T-helper 17 cell (primary cell): ENCODE measurements at places on chromosomes 6 and 20.

DNA sequence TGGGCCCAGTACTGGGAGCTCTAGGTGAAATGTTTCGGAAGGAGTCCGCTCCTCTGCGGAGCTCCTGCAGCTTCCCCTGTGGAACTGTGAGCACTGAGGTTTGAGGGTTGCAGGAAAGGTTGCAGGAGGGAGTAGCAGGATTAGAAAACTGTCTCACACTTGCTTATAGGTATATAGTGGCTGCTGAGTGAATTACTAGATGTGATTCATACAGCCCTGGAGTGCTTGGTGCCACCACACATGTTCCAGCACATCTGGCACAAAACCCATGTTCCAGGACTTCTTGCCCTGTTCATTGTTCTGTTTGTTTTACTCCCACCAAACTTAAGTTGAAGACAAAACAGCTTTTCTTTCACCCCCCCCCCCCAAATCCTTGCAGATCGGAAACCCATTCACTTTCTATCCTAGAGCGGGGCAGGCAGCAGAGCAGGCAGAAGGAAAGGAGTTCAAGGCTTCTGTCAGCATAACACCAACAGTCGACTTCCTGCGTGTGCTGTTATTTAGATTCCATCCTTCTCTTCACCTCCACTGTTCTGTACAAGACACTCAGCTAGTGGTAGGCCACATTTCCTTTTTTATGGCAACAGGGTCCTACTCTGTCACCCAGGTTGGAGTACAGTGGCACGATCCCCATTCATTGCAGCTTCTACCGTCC is 669 bp upstream of the PEX6 start:
- peaks cover 2% of the 10 kb centered on the region for H3K36me3 ChIP-seq
- peaks cover 33% of the 10 kb centered on the region for H3K4me1 ChIP-seq
- peak overlapping the region; percentile 97 for H3K27ac ChIP-seq
- H3K4me3 ChIP-seq: peak overlapping the region; percentile 93
- DNase-seq: no peak

DNA sequence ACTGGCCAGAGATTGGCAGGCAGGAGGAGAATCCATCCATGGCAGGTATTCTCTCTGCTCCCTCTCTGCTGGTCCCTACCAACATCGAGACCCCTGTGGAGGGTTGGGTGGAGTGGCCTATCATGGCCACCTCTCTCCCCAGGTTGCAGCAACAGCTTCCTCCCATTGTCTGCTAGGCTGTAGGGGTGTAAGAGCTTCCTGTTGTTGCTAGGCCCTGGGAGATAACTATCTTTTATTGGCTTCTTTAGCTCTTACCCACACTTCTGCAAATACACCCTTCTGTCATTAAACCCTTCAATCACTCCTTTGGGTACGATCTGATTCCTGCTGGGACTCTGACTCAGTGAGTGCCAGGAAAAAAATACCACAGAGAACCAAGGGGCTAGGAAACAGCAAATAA is 66.6 kb upstream of the FAM184A start:
- H3K4me1 ChIP-seq: peaks cover 15% of the 10 kb centered on the region
- peak overlapping the region; percentile 45 for H3K27ac ChIP-seq
- no peak for DNase-seq

DNA sequence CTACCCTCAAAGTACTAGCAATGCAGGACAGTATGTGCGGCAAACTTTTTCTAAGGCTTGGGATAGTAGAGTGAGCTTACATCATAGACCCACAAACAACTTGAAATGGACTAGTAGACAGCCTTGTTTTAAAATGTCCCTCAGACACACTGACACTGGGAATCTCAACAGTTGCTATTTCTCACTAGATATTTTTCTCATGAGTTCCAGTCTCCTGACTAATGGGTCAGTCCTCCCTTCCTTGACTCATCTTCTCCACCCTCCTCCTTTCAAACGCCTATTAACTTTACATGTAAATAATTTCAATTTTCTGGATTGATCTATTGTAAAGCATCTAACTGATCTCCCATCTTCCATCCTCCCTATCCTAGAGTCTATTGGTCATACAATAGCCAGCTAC is 308.3 kb upstream of the PREP start:
- H3K4me1 ChIP-seq: no peaks in the 10 kb centered on the region
- H3K27me3 ChIP-seq: no peaks in the 10 kb centered on the region
- no peak overlapping the region for H3K4me3 ChIP-seq
- peaks cover 2% of the 10 kb centered on the region for H3K36me3 ChIP-seq
- H3K27ac ChIP-seq: no peak overlapping the region

GRCh38 chr20:45191926-45192325 is 14.9 kb upstream of the SEMG1 start:
- no peaks in the 10 kb centered on the region for H3K4me1 ChIP-seq
- H3K27me3 ChIP-seq: peaks cover 33% of the 10 kb centered on the region
- no peaks in the 10 kb centered on the region for H3K36me3 ChIP-seq
- H3K4me3 ChIP-seq: no peak overlapping the region
- H3K27ac ChIP-seq: no peak overlapping the region
- no peak for DNase-seq

DNA sequence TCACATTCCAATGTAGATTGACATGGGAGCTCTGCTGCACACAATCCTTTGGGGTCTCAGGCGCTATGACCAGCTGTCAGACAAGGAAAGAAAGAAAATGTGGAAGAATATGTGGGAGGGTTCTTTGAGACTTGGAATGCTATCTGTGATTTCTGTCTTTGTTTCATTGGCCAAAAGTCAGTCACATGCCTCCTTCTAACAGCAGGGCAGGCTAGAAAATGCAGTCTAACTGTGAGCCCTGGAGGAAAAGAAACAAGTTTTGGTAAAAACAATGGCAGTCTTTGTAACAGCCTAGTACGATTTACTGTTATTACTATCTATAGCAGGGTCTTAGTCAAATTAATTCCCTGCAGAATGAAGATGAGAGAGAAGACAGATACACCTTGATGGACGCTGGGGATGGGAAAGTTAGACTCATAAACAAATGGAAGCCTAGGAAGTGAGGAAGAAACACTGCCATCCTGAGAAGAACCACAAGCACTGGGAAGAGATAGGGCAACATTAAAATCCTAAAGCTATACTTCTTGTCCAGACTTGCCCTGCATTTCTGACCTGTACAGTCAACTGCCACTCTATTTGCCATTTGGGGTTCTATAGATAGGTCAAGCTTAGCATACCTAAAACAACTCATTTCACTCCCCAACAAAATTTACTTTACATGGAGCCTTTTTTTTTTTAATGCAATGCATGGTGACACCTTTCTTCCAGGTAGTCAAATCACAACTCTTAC is 833.0 kb downstream of the KIF16B start:
- no peaks in the 10 kb centered on the region for H3K27me3 ChIP-seq
- DNase-seq: no peak
- H3K4me3 ChIP-seq: no peak overlapping the region
- no peaks in the 10 kb centered on the region for H3K4me1 ChIP-seq
- H3K36me3 ChIP-seq: no peaks in the 10 kb centered on the region
- no peak overlapping the region for H3K27ac ChIP-seq

DNA sequence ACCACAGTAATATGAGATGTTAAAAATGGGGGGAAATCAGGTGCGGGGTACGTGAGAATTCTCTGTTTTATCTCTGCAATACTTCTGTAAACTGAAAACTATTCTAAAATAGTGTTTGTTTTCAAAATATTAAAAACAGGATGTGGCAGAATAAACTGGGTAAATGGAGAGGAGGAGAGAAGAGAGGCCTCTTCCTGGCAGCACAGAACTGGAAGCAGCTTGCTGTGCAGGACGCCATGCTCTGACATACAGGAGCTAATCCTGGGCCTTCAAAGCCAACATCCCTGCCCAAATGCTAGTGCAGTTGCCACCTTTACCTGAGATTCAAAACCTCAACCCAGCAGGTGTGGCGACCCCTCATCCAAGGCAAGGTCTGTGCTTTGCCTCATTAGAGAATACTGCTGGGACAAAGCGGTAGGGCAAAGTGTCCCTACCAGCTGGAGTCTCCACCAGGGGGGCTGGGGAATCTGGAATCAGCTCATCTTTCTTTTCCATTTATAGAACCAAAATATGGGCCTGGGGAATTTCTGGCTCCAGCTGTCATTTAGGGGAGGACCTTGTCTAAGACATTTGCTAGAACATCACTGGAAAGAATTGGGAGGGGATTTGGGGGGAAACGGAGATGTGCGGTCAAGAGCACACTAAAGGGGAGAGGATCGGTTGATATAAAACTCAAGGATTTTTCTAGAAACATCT is 67.3 kb downstream of the SCML4 start:
- peaks cover 32% of the 10 kb centered on the region for H3K4me1 ChIP-seq
- peak overlapping the region; percentile 63 for H3K27ac ChIP-seq
- no peaks in the 10 kb centered on the region for H3K27me3 ChIP-seq
- peak overlapping the region; percentile 63 for H3K4me3 ChIP-seq
- no peak for DNase-seq

- H3K4me3 ChIP-seq: no peak overlapping the region
- H3K4me1 ChIP-seq: no peaks in the 10 kb centered on the region
- H3K27ac ChIP-seq: no peak overlapping the region
Observed at GRCh38 chr6:93423542-93423941, 4.2 kb upstream of the EPHA7 start.

DNA sequence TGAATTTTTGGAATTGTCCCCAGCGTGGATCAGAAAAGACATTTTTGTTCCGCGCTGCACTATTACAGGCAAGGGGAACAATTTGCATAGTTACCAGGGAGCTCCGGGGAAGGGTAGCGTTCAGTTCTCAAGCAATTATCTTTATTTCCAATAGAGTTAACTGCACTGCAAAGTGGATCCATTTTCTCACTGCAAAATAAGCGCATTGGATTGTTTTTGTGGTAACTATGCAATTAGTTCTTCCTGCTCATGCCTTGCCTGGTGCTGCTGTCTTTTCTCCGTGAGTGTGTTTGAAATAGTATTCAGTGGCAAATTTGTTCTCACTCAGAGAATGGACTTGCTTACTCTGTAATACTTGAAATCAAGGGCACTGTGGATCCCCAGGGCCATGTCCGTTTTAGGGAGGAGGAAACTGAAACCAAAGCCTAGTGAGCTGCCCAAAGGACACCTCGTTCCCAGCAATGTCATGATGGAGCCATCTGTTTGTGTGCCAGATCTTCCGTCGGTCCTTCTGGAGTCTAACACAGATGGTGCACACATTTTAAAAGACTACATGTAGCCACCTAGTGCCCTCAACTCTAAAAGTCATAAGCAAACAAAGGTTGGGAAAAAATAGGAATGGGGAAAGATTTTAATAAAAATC is 7.4 kb upstream of the PCK1 start:
- H3K4me1 ChIP-seq: no peaks in the 10 kb centered on the region
- no peak overlapping the region for H3K27ac ChIP-seq
- no peak for DNase-seq
- peaks cover 63% of the 10 kb centered on the region for H3K27me3 ChIP-seq
- no peak overlapping the region for H3K4me3 ChIP-seq
- H3K36me3 ChIP-seq: no peaks in the 10 kb centered on the region

DNA sequence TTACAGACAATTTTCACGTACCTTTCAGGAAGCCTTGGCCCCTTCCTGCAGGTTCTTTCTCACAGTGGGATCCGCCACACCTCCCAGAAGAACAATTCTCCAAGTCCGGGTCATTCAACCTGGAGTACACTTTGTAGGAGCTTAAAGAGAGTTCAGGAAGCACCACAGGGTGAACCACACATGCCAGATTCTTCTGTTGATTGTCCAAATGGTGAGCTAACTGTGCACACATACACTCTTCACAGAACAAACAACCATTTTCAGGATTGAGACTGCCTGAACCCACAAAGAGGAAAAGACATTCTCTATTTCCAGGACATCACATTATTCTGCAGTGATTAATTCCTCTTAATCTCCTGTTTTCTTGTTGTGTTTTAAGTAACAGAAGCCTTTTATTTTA is 51.0 kb downstream of the SCGN start:
- peaks cover 6% of the 10 kb centered on the region for H3K36me3 ChIP-seq
- H3K4me1 ChIP-seq: peaks cover 5% of the 10 kb centered on the region
- DNase-seq: no peak
- H3K4me3 ChIP-seq: no peak overlapping the region
- H3K27ac ChIP-seq: no peak overlapping the region
- peaks cover 57% of the 10 kb centered on the region for H3K27me3 ChIP-seq

DNA sequence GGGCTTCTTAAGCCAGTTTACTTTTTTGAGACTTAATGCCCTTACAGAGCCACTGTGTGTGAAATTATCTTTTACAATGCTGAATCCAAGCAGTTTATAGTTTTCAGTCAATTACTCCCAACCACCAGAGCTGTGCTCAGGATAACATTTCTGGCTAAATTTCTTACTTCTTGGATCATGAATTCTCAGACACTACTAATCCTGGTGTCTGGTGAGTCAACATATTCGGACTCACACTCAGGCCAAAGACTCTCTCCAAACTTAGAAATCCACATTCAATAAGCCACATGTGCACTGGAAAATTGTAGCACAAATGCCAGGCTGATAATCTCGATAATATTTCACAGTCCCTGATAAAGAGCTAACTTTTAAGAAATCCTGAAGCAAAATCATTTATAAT is 49.0 kb downstream of the PTPRT start:
- no peak overlapping the region for H3K27ac ChIP-seq
- no peaks in the 10 kb centered on the region for H3K36me3 ChIP-seq
- H3K4me1 ChIP-seq: no peaks in the 10 kb centered on the region
- H3K4me3 ChIP-seq: no peak overlapping the region

GRCh38 chr6:13187692-13188091 is 140.6 kb downstream of the TBC1D7 start:
- H3K27ac ChIP-seq: no peak overlapping the region
- peaks cover 57% of the 10 kb centered on the region for H3K27me3 ChIP-seq
- H3K4me1 ChIP-seq: peaks cover 8% of the 10 kb centered on the region
- no peak overlapping the region for H3K4me3 ChIP-seq
- DNase-seq: no peak

DNA sequence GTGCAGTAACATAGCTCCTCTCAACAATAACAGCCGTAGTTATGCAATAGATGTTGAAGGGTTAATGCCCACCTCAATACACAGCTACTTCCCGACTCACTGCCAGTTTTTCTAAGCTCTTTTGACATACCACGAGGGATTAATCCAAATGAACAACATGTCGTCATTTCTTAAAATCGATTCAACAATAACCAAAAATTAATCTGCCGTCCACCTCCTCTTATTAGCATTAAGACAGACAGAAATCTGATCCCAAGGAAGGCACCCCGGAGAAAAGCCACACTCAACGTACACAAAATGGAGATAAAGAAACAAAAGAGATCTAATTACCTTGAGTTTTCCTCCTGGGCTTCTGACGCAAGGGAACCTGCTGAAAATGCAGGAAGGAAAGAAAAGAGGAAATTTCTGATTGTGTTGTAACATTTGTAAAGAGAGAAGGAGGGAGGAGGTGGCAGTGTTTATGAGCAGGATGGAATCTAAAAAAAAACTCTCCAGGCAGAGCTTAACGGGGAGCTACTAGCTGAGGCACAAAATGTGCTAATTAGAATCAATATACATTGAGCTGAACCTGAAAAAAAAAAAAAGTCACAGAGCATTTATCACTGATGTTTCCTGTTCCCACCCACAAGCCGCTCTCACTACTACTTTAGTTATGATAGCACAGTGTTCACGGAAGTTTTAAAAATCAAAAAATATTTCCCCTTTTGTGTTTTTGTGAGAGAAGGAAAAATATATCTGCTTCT is 109.3 kb downstream of the IPCEF1 start:
- DNase-seq: no peak
- H3K27me3 ChIP-seq: no peaks in the 10 kb centered on the region
- H3K4me3 ChIP-seq: peak overlapping the region; percentile 99
- H3K27ac ChIP-seq: peak overlapping the region; percentile 98
- peaks cover 62% of the 10 kb centered on the region for H3K4me1 ChIP-seq
- H3K36me3 ChIP-seq: peaks cover 10% of the 10 kb centered on the region
